Activated T-cell treated with anti-CD3 and anti-CD28 coated beads, Interleukin-2, amount 50 U/mL, for 24 hours (primary cell): ENCODE measurements at places on chromosomes 11 and 22.

DNA sequence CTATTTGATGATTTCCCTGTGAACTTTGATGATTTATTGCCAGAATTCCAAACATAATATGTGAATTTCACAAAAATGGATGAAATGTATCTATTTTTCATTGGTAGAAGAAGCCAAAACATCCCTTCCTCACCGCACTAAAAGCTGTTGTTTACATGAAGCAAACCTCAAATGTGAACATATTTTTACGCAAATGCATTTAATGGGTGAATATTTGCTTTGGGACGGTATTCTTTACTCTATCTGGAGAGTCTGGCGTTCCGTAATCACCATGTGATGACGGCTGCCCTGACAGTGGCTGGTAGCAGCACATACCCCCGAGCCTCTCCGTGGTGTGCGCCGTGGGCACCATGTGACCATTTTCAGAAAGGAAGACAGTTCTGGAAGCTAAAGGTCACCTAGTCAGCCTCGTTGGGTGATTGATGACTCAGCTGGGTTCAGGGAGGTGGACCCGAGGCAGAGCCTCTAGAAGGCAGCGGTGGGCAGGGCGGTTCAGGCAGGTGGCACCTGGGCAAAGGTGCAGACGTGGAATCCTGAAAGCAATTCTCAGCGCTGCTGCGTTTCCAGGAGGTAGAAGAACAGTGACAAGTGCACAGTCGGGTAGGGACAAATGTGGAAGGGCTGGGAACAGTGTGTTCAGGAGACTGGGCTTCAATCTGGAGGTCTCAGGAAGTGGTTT is 45.3 kb downstream of the PPARA start:
- DNase-seq, result no peak

- no peak for DNase-seq
Observed at GRCh38 chr22:43225609-43226008, 38.7 kb upstream of the TTLL12 start.

GRCh38 chr11:46039990-46040389 is 81.3 kb downstream of the PHF21A start:
- DNase-seq, result no peak

DNA sequence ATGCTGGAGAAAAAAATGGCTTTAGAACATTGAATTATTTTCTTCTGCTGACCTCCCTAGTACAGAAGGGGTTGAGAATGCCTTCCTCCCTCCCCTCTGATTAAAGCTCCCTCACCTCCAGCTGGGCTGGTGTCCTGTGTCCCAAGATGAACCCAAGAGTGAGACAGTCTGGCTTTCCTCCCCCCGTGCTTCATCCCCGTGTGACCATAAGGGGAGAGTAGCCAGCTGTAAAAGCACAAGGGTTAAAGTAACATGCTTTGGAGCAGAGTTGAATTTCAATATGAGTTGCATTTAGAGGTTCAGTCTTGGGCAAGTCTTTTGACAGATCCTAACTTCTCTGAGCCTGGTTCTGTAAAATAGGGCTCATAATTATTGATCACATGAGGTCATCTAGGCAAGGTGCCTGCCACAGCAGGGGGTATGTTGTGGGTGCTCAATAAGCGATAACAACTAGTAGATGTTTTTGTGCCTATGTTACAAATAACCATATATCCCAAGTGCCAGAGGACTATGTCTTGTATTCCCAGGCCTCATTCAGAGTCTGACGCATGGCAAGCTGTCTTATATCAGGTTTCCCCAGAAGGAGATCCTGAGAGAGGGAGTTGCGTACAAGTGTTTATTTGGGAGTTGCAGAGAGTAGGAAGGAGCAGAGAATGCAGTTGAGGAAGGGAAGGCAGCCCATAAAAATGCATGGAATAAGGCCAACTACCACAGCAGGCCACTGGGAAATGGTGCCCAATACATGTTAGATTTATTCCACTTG is 4.1 kb downstream of the PRG2 start:
- DNase-seq, result no peak

DNA sequence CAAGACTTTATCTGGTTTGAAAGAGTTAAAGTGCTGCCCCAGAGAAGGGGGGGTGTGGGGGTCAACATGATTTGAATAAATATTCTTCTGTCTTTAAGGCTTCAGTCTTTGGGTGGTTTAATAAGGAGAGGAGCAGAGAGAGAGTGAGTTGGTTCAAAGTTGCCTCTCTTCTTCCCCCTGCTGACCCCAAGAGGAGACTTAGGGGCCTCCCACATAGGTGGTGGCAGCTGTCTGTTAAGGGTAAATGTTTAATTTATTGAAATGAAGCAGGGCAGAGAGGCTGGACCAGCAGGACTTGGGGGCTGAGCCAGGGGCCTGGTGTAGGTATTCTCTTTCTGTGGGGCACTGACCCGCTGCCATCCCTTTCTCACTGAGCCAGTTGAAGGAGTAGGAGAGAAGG is 5.5 kb downstream of the POU2F3 start:
- no peak for DNase-seq

- DNase-seq, result peak; percentile 74
Observed at GRCh38 chr11:65927904-65928397, 8.7 kb downstream of the DRAP1 start.

DNA sequence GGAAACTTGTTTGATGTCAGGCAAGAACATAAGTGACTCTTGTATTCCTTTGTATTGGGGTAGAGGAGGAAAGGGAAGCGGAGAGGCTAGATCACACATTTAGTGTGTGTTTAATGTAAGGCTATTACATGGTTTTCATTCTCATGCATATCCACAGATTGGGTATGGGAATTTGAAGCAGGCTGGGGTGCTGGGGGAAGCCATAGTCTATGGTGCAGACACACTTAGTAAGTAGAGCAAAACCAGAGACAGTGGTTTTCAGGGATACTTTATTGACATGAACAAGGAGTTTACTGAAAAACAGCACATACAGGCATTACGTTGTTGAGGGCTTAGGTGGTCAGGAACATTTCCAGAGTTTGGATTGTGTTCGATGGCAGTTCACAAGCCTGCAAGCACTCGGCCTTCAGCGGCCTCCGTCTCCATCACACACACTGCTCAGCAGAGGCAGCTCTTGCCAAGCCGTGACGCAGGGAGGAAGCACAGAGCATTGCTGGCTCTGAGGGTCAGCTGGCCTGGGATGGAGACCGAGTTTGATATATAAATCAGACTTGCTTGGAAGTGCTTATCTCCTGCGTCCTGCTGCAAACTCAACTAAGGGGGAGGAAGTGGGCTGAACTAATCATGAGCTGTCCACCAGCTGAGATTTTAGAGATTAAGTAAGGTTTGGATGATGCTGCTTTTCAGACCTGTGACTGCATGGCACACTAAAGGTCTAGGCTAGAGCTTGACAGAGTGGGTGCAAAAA is 25.3 kb downstream of the SCN3B start:
- no peak for DNase-seq

DNA sequence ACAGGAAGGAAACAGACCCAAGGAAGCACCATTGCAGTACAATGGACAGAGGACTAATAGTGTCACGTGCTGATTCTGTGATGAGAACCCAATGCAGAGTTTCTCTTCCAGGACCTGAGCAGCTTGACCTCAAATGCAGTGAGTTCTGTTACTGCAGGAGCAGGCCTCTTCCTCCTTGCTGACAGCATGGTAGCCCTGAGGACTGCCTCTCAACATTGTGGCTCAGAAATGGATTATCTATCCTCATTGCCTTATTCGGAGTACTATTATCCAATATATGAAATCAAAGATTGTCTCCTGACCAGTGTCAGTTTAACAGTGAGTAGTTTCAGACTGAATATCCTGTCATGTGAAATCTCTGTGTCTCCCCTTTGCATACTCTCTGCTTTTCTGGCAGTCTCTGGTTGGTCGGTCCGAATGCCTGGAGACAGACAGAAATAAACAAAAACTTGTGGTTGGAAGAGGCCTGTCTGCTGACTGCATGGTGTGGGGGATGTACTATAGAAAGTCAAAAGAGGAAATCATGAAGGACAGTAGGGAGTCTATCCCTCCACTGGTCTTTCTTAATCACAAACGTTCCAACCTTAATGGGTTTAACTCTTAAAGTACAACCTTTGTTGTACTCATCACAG is 6.9 kb upstream of the MS4A14 start:
- no peak for DNase-seq

- no peak for DNase-seq
Observed at GRCh38 chr11:111186308-111186915, 59.1 kb upstream of the POU2AF2 start.

DNA sequence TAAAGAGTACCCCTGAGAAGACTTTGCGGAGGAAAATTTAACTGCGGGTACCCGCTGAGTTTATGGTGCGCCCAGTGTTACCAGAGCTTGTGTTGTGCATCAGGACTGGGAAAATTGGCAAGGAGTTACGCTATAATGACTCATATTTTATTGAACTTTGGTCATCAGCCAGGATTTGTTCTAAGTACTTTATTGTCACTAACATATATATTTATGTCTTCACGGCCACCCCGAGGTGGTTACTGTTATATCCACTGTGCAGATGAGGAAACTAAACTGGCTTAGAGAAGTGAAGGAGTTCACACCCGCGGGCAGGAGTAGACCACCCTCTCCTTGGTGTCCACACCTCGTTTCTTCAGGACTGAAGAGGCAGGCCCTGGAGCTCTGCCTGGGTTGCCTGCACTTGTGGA is 667 bp downstream of the ACCS start:
- no peak for DNase-seq

GRCh38 chr11:119169282-119169719 is 776 bp downstream of the NLRX1 start:
- DNase-seq, result peak; percentile 72

DNA sequence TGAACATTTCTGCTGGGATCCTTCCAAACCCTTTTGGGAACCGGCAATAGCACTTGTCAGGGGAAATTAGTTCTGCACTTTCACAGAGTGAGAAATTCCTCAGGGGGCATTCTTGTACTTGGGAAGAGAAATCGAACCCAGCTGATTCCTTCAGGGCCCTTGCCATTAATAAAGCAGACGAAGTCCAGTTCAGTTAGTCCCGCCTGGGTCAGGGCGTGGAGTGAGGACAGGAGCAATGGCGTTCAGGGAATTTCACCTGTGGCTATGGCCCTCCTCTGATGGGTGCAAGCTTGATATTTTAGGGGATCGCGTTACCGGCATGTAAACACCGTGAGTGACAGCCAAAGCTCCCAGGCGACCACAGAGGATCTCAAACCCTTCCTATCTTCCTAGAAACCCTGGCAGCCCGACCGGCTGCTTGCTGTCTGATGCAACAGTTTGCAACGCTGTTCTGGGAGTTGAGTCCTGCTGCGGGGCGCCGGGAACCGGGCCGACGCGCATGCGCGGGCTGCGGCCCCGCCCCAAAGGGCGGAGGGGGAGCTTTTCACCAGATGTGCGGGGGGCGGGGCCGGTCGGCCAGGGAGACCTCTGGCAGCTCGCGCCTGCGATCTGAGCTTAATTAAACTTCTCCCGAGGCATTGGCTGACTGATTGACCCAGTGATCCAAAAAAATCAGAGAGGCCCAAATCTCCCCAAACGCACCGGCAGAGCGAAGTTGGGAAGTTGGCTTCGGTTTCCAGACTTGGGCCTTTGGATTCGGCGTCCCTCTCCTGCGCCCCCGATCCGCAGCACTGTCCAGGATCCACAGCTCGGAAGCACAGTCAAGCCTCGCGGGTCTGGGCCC is 34.3 kb upstream of the CREB3L1 start:
- DNase-seq, result peak; percentile 94

DNA sequence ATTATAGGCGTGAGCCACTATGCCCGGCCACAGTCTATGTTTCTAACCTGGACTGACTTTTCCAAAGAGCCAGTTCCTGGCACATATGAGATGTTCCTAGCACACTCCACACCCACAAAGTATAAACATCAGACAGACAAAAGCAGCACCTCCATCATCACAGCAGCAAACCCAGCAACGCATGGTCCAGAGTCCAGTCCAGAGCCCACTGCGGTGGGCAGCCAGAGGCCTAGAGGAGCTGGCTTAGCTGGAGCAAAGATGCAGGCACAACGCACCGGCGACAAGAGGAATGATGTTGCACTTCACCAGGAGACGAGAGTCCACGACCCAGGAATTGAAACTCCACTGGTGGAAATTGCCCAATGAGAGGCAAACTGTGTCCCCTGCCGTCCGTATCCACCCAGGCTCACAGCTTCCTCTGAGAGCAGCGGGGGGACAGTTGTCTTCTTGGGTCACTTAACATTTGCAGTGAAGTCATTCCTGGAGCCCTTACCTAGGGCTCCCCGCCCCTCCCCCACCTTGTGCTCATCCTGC is 36.6 kb downstream of the RPS6KA4 start:
- DNase-seq, result no peak

DNA sequence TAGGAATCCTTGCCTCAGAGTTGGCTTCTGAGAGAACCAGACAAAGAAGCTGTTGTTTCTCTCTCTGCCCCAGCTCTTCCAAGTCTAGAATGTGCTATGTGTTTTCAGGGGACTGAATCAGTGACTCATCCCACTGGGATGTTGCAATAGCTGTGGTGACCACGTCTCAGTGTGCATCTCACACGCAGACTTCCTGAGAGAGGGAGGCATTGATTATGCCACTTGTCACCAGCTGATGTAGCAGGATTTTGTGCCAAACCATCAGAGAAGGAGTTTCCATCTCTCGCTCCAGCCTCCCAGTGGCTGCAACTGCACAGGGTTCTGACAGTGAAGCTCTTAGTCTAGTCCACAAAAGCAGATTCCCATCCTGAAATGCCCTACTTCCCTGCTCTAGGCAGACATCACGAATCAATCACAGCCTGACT is 455.8 kb downstream of the MIAT start:
- DNase-seq, result no peak

DNA sequence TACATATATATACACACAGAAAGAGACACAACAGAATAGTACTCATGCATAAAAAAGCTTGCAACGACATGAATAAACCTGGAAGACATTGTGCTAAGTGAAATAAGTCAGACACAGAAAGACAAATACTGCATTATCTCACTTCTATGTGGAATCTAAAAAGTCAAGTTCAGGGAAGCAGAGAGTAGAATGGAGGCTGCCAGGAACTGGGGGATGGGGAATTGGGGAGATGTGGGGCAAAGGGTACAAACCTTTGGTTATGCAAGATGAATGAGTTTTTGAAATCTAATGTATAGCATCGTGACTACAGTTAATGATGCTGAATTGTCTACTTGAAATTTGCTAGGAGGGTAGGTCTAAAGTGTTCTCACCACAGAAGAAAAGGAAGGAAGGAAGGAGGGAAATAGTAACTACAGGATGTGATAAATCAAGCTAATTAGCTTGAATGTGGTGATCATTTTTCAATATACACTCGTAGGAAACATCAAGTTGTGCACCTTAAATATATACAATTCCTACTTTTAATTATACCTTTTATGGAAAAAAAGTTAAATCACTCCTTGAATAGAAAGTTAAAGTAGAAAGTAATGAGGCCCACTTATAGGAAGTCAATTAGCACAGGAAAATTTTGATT is 33.8 kb downstream of the MMP13 start:
- DNase-seq, result no peak

- DNase-seq, result no peak
Observed at GRCh38 chr11:126519764-126520734, 164.6 kb downstream of the ST3GAL4 start.

GRCh38 chr11:70169127-70169526 is 34.0 kb upstream of the FADD start:
- DNase-seq, result no peak
